ENCODE measurements at places on chromosomes 13 and 19. TPM values are rescaled to one million over a fixed set of nuclear protein-coding genes. Genes with fewer than 3 reads are reported as not detected.
A peak's percentile ranks its signal among the peaks of the same experiment; 100 is the strongest.

GRCh38 chr13:92187378-92187989 is 789.1 kb downstream of the GPC5 start:
- no peak overlapping the region for H3K27ac ChIP-seq
- H3K36me3 ChIP-seq, result no peaks in the 10 kb centered on the region
- DNase-seq, result no peak
- no peaks in the 10 kb centered on the region for H3K27me3 ChIP-seq
- no peak overlapping the region for H3K4me3 ChIP-seq

DNA sequence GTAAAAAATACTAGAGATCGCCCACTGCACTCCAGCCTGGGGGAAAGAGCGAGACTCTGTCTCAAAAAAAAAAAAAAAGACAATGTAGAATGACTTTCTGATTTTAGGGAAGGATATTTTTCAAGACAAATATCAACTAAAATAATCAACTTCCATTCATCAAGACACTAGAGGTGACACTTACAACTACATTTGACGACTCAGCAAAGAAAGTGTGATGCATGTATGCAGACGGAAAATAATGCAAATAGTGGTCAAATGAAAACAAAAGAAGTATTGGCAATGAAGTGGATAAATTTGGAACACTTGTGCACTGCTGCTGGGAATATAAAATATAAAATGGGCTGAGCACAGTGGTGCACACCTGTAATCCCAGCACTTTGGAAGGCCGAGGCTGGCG is 12.2 kb downstream of the TMEM161A start:
- H3K36me3 ChIP-seq, result peaks cover 5% of the 10 kb centered on the region
- no peaks in the 10 kb centered on the region for H3K27me3 ChIP-seq
- DNase-seq, result no peak
- H3K4me1 ChIP-seq, result no peaks in the 10 kb centered on the region
- no peak overlapping the region for H3K4me3 ChIP-seq
- no peak overlapping the region for H3K27ac ChIP-seq

Gene NUP62
- total RNA-seq, result 40.3 TPM

DNA sequence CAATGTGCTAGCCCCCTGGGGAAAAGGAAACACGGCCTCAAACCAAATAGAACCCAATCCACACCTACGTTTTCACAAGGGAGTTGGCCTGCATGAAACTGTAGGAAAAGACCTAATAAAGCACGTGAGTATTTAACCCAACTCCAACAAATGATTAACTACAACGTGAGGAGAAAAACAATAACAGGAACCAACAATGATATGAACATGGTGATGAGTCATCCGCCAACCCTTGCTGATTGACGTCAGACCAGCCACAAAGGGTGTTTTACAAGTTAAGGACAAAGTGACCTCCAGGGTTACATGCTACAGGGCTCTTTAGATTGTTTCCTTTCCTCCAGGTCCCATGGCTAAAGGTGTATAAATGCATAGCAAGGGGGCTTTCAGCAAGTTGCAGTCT is 460.5 kb downstream of the COG6 start:
- no peaks in the 10 kb centered on the region for H3K27me3 ChIP-seq
- no peaks in the 10 kb centered on the region for H3K36me3 ChIP-seq
- H3K27ac ChIP-seq, result peak overlapping the region; percentile 84
- no peak overlapping the region for H3K4me3 ChIP-seq

Gene DNMT1
- total RNA-seq, result 47.1 TPM

Gene ZNF57
- 16.2 TPM for total RNA-seq

DNA sequence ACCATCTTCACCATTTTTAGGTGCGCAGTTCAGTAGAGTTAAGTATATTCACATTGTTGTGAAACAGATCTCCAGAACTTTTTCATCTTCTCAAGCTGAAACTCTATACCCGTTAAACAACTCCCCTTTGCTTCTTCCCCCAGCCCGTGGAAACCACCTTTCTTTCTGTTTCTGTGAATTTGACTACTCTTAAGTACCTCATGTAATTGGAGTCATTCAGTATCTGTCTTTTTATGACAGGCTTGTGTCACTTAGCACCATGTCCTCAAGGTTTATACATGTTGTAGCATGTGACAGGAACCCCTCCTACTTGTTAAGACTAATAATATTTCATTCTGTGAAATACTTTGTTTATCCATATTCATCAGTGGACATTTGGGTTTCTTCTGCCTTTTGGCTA is 52.8 kb downstream of the TNFRSF19 start:
- H3K4me3 ChIP-seq, result no peak overlapping the region
- no peaks in the 10 kb centered on the region for H3K27me3 ChIP-seq
- DNase-seq, result no peak
- H3K4me1 ChIP-seq, result no peaks in the 10 kb centered on the region

DNA sequence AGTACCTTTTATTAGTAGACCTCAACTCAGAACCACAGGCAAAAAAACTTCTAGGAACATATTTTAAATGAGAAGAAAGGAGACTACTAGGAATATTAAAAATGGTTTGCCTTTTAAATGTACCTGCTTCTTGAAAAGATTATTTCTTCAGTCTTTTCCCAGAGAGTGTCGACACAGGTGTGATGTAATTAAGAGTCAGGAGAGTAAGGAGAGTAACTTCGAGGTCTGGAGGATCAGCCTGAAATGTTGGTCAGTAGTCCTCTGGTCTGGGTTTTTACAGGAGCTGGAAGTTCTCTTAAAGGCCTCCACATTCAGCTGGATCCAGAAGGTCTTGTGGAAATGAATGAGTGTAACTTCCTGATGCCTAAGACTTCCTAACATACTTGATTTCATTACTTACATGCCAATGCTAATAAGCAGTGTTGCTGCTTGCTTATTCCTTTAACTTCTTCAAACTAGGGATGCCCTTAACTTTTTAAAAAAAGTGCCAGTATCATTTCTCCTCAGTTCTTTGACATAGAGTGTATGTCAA is at the start of gene KCTD4:
KCTD4 (minus strand) TSS at position 345 of the 532 bp plus-strand sequence. CDS start 6,478 bp downstream, outside the sequence.
- no peak within 1 kb of the TSS for H3K4me3 ChIP-seq
- no peak for DNase-seq
- no peaks in the 10 kb centered on the region for H3K4me1 ChIP-seq
- H3K36me3 ChIP-seq, result no peaks in the 10 kb centered on the region

DNA sequence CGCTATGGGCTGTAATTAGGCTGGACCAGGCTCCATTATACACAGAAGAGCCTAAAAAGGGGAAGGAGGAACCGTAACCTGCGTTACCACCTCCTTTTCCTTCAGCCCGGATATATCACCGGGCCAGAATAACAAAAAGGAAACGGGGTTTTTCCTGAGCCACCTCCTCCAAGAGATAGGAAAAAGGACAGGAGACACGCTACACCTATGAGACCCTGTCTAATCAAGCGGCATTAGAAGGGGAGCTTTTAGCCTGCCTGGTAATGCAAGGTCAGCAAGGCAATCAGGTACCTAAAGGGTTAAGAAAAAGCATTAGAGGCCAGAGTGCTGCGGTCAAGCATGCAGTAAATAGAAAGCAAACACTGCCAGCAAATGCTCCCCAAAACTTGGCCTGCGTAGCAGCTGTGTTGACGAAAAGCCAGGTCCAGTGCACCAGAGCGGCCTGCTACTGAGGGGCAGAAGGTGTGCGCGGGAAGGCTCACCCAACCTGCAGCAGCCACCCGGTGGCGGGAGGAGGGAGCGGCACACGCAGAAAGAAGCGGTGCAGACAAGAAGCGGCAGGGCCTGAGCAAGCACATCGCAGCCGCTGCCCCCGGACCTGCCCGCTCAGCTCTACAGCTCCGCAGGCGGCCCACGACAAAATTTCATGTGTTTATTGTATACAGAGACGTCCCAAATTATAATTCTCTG is 1466.1 kb downstream of the UQCRFS1 start:
- no peaks in the 10 kb centered on the region for H3K4me1 ChIP-seq
- no peaks in the 10 kb centered on the region for H3K36me3 ChIP-seq
- H3K27ac ChIP-seq, result no peak overlapping the region
- peak; percentile 51 for DNase-seq
- H3K27me3 ChIP-seq, result no peaks in the 10 kb centered on the region

- peaks cover 21% of the 10 kb centered on the region for H3K4me1 ChIP-seq
- DNase-seq, result no peak
- H3K36me3 ChIP-seq, result no peaks in the 10 kb centered on the region
- H3K27me3 ChIP-seq, result peaks cover 71% of the 10 kb centered on the region
- peak within 1 kb of the TSS; percentile 55 for H3K4me3 ChIP-seq
- H3K27ac ChIP-seq, result no peak within 1 kb of the TSS
Measured at GRCh38 chr13:20160306-20161274, at the start of gene GJA3. Gene GJA3 (minus strand): TSS chr13:20161052. CDS start chr13:20143288, 17,764 bp downstream.

DNA sequence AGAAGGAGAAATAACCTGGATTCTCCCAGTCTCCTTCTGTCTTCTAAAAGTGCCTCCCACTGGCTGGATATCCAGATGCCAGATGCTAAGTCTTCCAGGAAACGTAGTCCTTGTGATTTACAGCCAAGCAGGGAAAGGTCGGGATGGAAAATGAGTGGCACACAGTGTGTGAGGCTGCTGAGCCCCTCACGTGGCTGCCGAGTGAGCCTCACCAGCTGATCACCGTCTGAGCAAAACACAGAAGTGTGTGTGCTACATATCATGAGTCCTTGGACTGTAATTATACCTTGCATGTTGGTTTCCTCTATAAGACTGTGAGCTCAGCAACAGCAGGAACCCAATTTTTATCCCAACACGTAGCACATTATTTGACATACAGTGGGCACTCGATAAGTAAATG is 15.1 kb downstream of the LHFPL6 start:
- DNase-seq, result no peak
- no peaks in the 10 kb centered on the region for H3K4me1 ChIP-seq
- no peaks in the 10 kb centered on the region for H3K27me3 ChIP-seq
- no peaks in the 10 kb centered on the region for H3K36me3 ChIP-seq
- H3K4me3 ChIP-seq, result no peak overlapping the region
